ENCODE measurements at places on chromosomes 1 and 21. TPM values are rescaled to one million over a fixed set of nuclear protein-coding genes. Genes with fewer than 3 reads are reported as not detected.

DNA sequence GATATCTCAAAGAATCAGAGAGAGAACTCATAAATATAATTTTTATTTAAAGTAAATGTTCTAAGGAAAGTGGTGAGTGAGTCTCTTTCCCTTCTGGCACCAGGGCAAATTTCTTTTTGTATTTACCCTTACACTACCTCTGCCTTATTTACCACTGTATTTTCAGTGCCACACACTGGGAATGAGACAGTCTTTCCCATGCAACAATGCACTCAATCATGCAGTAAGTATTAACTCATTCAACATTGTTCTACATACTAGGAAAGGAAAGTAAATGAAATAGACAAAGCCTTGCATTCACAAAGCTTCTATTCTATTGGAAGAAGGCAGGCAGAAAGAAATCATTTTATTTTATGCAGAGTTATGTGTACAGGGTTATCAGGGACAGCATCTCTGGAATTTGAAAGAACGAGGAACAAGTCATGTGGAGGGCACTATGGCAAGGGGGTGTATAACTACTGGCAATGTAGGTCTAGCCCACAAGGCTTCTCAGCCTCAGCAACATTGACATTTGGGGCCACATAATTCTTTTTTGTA lies 129.8 kb upstream of the PRDX6 start:
- no peak for DNase-seq

DNA sequence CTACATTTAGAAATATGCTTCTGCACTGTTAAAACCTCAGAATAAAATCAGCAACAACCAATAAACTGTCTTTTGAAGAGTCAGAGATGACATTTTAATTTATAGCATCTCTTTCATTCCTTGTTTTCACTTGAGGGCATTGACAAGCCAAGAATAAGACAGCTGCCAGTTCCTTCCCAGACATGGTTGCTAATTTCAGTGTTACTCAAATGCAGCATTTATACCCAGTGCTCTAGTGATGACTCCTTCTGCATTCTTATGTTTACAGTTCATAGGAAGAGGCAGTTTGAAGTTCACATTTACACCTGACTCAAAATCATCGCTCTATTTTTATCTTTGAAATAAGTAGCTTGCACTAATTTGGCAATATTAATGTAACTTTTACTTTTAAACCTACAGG lies 44.9 kb downstream of the PLA2G4A start:
- DNase-seq, result no peak

DNA sequence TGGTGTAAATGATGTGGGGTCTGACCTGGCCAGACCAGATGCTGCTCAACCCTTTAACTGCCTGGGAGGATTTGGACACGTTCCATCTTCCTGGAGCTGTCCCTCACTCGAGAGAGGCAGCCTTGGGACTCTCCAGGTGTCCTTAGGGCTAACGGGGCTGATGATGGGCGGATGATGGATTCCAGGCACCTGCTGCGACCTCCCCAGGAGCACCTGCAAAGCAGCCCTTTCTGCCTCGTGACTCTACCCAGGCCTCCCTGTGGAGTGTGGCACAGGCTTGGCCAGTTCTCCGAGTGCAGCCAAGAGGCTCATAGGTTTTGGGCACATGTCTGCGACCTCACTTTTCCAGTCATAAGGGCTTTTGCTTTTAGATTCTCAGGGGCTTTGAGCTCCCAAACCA lies 12.3 kb upstream of the TRIM17 start:
- no peak for DNase-seq

GRCh38 chr1:5904551-5904950 lies 87.7 kb downstream of the NPHP4 start:
- DNase-seq, result no peak

DNA sequence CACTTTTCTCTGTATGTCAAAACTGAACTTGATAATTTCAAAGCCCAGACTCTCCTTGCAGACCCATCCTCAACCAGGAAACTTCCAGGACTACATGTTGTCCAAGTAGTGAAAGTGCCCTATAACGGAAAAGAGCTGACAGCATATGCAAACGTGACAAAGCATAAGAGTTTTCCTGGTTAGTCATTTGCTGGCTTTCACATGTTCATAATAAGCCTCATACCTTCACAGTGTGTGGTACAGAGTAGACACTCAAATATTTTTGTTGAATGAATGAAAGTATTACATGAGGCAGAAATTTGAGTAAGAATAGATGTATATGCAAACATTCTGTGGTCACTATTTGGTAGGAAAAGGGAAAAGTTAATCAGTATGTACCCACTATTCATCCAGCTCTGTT lies 473.3 kb downstream of the MRPL39 start:
- DNase-seq, result no peak

DNA sequence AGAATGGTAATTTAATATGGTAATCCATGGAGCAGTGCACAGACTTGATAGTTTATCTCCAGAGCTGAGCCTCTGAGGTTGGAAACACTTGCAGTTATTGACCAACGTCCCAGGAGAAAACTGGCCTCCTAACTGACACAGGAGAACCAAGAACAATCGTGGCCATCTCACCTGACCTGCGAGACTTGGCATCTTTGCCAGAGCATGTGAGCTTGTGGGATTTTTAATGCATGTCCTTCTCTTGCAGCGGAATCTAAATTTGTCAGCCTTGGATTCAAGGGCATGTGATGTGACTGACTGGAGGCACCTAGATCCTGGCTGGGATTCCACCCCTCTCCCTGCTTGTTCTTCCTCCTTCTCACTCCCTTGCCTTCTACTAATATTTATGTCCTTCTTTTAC lies 27.8 kb upstream of the SLC26A9 start:
- DNase-seq, result no peak

- peak; percentile 18 for DNase-seq
Observed at GRCh38 chr1:241408170-241408569, 51.2 kb upstream of the RGS7 start.

GRCh38 chr1:110339407-110340206 lies 430 bp downstream of the RBM15 start:
- peak; percentile 44 for DNase-seq

- DNase-seq, result no peak
Observed at GRCh38 chr1:47024141-47024801, 802 bp downstream of the CYP4X1 start.

DNA sequence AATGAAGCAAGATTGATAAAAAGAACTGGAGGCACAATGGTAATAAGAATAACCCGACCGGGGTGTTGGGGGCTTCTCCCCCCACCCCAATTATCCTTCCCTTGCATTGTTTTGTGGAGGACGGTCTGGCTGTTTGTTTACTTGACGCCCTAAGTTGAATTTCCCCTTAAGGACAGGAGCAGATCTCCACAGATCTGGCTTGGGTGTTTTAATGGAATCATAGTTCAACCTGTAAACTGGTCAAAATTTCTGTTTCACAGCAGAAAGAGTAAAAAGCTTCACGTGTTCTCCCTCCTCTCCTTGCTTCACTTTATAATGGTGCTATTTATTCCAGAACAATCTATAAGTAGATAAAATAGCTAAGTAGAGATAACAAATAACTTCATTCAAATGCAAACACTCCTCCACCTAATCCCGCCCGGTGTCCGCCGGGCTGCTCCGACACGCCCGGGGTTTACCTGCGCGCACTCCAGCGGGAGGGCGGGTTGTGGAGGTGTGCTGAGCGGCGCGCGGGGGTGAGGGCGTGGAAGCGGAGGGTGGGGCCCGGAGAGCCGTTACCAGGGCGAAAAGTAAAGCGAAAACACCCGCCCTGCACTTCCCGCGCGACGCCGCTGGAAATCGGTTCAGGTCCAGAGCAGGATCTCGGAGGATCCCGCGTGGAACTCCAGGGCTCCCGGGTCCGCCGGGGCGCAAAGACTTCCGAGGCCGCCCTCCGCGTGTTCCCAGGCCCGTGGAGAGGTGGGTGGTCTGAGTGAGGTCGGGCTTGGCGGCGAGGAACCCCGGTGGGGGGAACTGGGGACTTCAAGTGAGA lies 2.0 kb upstream of the ATF3 start:
- DNase-seq, result peak; percentile 58

GRCh38 chr1:53725238-53725689 lies 13.7 kb downstream of the GLIS1 start:
- DNase-seq, result no peak

DNA sequence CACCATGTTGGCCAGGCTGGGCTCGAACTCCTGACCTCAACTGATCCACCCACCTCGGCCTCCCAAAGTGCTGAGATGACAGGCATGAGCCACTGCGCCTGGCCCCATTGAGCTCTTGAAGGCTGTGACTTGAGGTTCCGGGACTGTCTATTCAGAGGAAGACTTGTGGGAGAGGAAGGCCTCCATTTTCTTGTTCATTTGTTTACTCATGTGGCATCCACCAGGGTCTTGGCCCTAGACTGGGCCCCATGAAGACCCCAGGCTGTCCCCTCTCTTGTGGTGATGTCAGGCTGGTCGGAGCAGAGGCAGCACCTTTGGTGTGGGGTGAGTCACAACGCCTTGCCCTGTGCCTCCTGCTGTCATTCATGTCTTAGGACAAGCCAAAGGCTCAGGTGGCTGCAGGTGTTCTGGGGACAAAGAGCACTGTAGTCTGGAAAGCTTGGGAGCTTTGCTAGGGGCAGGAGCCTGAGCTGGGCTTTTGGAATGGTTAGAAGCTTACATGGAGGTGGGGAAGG lies 224.6 kb upstream of the C1orf174 start:
- no peak for DNase-seq

DNA sequence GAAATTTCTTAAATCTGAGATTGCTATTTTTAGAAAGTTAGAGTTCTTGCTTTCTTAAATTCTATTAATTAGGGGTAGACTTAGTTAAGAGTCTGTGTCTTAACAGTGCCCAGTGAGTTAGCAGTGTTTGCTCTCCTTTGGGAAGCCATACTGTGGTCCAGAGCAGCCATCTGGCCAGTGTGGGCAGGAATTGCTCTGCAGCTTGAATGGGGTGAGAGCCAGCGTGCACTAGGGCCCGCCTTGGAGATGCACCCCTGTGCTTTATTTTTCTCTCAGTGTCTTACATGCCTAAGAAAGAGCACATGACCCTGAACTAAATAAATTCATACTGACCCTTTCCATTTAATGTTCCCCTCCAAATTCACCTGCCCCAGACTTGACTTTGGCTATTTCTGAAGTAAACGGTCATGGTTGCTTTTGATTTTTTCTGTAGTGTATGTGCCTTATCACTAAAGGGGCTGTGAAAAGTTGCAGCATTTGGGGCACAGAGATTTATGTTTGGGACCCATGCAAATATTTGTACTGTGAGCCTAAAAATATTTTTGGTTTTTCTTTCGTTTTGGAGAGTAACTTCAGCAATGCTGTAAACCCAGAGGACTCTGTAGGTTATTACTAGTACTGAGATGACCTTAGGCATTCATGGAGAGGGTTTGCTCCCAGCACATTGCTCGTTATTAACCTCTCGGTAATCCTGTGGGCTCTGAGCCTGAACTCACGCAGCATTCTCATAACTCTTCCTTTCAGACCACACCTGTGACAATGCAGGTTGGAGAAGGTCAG lies 21.3 kb upstream of the KCNQ4 start:
- DNase-seq, result no peak

DNA sequence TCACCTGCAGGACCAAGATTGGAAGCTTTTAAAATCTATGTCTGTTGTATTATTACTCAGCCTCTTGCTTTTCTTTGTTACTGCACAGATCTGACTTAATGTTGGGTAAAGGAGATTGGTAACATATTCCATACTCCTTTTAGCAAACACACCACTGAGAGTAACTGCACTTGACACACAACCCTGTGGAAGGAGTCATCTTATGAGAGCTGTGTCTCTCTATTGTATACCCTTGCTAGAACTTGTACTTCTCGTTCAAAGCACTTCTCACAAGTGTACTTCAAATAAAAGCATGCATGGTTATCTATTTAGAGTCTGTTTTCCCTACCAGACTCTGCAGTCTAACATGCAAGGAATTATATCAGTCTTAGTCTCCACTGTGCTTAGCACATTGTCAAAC lies 813.4 kb downstream of the ADGRL2 start:
- DNase-seq, result no peak

DNA sequence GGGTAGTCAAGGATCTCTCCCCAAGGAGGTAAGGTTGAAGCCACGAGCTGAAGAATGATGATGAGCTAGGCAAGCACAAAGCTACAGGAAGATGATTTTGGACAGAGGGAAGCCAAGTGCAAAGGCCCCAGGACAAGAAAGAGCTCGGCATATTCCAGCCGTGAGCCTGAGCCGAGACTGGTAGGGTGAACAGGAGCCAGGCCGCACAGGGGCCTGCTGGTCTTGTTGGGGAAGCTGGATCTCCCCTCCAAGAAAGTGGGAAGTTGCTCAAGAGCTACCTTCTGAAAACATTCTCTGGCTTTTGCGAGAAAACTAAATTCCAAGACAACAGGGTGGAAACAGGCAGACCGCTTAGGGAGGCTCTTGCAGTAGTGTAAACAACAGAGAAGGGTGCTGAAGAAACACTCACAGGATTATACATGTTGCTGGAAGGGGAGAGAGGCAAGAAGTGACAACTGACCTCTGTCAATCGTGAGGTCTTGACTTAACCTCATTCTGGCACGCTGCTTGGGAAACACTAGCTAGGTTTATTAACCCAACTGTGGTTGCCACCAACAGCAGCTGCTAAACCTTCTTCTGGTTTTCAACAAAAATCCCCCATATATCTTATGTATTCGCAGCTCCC lies 625.2 kb downstream of the SMYD3 start:
- no peak for DNase-seq

GRCh38 chr1:6420454-6421042 lies 829 bp upstream of the HES2 start:
- no peak for DNase-seq

GRCh38 chr1:193185901-193186731 lies at the start of gene B3GALT2:
Gene B3GALT2 (minus strand): TSS chr1:193186613. CDS start chr1:193181562, 5,051 bp downstream.
- no peak for DNase-seq

DNA sequence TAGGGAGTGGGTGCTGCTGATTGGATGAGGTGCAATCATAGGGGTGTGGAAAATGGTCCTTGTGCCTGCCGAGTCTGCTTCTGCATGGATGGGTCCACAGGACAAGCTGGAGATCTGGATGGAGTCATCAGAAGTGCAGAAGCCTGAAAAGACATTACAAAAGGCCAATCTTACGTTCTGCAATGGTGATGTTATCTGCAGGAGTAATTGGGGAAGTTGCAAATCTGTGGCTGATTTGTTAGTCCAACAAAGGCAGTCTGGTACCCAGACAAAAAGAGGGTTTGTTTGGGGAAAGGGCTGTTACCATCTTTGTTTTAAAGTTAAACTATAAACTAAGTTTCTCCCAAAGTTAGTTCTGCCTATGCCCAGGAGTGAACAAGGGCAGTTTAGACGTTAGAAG lies 166.5 kb downstream of the PGBD5 start:
- no peak for DNase-seq

- DNase-seq, result no peak
Observed at GRCh38 chr1:7406641-7407543, 364.2 kb upstream of the VAMP3 start.

DNA sequence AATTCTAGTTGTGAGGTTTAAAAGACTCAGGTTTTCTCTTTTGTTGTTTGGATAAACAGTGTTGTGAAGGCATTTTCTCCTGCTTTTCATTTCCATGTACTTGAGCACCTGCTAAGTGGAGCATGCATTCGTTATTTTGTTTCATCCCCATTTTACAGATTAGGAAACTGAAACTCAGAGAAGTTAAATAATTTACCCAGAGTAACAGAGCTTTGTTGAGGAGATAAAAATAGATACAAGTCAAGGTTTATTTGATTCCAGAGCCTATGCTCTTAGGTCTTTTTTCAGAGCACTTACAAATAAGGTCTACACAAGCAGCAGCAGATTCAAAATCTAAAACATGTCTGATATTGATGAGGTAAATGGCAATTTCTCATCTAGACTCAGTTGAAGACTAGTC lies 254.7 kb upstream of the PTBP2 start:
- no peak for DNase-seq

GRCh38 chr1:3948344-3948743 lies 48.3 kb upstream of the C1orf174 start:
- DNase-seq, result no peak

The TRMT1L gene
- 16.9 TPM for total RNA-seq

The KRTAP7-1 gene
- not detected for total RNA-seq

The MYOC gene
- total RNA-seq, result not detected

The SELP gene
- total RNA-seq, result 0.47 TPM

The VHLL gene
- 0.81 TPM for total RNA-seq

The FCGR1A gene
- total RNA-seq, result not detected

The PTCH2 gene
- total RNA-seq, result 0.76 TPM
